ENCODE measurements at places on chromosomes 6 and 20. TPM values are rescaled to one million over a fixed set of nuclear protein-coding genes. Genes with fewer than 3 reads are reported as not detected.

DNA sequence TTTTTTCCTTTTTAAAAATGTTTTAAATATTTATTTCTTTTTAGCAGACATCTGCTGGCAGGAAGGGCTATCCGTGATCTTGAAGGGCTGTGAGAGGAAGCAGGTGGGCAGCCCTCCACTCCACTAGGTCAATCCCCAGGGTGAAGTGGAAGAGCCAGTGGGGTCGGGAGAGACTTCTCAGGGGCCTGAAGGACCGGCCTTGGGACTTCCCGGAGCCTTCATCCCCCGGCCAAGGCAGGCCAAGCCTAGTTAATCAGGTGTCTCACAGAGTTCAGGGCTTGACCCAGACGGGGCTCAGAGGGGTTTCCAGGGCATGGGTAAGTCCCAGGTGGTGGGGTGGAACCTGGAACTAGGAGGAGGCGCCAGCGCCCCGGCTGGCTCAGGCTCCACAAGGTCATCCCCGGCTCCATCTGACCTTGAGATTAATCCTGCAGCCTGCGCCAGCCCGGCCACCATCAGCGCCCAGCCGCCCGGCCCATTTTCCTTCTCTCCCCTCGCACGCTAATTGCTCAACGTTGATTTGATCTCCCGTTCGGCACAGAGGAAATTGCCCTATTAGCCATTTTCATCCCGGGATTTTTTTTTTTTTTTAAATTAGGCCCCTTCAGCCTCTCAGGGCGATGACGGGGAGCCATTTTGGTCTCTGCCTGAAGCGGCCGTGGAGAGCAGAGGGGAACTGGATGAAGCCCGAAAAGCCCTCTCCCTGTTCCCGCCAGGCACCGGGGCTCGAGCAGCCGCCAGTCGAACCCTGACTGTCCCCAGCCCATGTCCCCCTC lies 44.4 kb downstream of the MDFI start:
- no peak for DNase-seq
- no peak overlapping the region for H3K4me3 ChIP-seq
- no peaks in the 10 kb centered on the region for H3K36me3 ChIP-seq
- H3K4me1 ChIP-seq: peaks cover 13% of the 10 kb centered on the region
- no peak overlapping the region for H3K27ac ChIP-seq
- H3K27me3 ChIP-seq: no peaks in the 10 kb centered on the region

GRCh38 chr6:100768816-100769351 lies 112.2 kb downstream of the ASCC3 start:
- H3K4me3 ChIP-seq: no peak overlapping the region
- DNase-seq: no peak
- no peaks in the 10 kb centered on the region for H3K27me3 ChIP-seq

The CLVS2 gene
- total RNA-seq: not detected

The LCA5 gene
- total RNA-seq: 10.2 TPM

The SLC52A3 gene
- total RNA-seq: not detected
